ENCODE measurements at places on chromosomes 5 and 9. TPM values are rescaled to one million over a fixed set of nuclear protein-coding genes. Genes with fewer than 3 reads are reported as not detected.

The PDE6A gene
- not detected for total RNA-seq

The LRRC19 gene
- total RNA-seq, result not detected

DNA sequence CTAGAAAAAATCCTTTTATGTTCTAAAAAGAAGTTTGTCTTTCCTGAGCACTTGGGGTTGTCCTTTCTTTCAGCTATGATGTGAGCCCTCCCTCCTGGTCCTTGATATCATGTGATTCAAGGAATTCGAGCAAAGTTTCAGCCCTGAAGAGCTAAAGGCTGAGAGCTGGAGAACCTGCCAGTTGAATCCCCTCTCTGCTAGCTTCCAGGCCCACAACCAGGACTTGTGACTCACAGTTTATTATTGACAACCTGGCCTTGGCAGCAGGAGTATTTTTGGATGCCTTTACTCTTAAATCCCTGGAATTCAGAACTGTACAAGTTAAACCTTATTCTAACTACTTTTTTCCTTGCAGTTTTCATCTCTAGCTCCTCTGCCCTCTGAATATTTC, 182.8 kb downstream of the SPOCK1 start:
- DNase-seq, result no peak

DNA sequence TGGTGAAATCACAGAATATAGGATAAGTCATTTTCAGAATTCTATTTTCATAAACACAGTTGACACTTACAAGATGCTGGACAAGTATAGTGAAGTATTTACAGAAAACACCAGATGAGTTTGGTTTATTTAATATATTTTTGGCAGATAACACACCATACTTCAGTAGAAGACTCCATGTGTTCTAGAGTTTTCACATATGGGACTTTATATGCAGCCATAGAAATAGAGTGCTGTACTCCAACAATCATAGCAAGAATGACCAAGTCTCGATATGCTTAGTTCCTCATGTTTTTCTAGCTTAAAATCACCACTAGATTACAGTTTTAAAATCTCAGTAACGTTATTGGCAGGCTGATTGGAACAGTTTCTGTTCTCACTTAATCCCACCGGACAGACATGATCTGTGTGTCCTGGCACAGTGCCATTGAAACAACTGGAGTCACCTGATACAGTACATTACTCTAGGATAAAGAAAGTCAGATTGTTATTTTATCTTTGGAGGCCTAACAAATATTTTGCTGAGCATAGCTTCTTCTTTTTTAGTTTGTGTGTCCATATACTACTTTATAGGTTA, 45.8 kb upstream of the ERBIN start:
- no peak for DNase-seq

The PIP5K1B gene
- 1.7 TPM for total RNA-seq

The CATSPER3 gene
- total RNA-seq, result 0.50 TPM
